CD4-positive, alpha-beta T cell treated with Interleukin-17A for 4 hours (primary cell): ENCODE measurements at places on chromosomes 2 and 18.

DNA sequence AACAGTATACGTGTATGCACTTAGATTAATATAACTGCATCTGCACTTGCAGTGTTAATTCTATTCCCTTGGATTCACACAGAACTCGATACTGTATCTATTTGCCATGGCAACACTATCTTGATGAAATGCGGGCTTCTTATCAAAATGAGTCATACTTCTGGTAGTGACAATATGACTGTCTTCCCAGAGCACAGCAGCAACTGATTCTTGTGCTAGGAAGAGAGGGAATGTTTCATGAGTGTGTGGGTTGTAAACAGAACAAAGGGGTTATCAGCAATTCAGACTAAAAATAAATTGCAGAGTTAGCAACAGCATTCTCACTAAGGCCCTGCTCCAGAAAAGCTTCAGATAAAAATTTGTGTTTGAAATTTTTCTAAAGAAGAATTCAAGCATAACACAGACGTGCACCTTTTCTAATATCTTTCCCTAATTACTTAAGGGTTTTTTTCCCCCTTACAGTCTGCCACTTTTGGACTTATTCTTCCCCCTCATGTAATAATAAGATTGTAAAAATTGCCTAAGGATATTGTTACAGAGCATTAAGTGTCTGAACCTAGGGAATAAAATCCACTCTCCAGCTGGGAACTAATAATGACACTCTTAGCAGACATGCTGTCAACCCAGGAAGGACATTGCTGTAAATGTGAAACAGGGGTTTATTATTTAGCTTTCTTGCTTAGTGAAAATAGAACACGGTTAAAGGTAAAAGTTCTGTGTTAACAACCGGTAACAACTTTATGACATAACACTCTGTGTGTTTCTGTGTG, 99.9 kb upstream of the SLC38A11 start:
- no peak for DNase-seq

DNA sequence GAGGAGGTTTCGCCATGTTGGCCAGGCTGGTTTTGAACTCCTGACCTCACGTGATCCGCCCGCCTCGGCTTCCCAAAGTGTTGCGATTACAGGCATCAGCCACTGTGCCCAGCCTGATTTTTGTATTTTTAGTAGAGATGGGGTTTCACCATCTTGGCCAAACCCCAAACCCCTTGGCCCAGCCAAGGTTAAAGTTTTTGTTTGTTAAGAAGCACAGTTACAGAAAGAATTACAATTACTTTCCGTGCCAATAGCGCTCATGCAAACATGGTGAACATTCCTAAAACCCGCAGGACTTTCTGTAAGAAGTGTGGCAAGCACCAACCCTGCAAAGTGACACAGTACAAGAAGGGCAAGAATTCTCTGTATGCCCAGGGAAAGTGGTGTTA, 26.1 kb downstream of the ITSN2 start:
- no peak for DNase-seq

DNA sequence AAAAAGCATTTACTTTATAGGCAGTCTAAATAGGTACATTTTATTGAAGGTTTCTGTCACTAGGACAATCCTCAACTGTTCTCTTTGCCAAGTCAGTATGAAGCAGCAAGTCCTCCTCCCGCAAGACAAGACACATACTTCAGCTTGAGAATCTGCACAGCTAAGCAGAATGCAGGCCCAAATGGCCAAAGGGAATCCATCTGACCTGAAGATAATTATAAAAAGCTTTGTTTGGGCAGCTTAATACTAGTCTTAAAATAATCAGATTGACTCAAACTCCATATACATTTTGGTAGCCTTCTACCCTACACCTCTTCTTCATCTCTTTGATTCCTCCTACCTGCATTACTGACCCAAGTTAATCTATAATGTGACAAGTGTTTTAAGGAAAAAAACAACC, 1.8 kb downstream of the LANCL1 start:
- no peak for DNase-seq

DNA sequence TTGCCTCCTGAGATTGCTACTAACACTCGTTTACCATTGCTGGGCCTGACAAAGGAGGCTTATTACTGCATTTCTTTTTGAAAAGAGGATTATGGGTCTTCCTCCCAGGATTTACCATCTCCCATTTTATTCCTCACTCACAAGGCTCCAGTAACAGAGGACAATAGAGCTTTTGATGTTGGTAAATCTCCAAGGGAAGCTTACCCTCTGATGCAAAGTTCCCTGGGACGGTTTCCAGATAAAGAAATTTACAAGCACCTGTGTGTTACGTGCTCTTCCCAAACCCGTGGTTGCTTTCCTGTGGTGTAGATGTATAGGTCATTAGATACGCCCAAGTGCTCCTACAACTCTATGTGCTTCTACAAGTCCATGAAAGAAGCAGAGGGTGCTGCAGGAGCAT, 17.1 kb downstream of the VSNL1 start:
- DNase-seq = no peak

DNA sequence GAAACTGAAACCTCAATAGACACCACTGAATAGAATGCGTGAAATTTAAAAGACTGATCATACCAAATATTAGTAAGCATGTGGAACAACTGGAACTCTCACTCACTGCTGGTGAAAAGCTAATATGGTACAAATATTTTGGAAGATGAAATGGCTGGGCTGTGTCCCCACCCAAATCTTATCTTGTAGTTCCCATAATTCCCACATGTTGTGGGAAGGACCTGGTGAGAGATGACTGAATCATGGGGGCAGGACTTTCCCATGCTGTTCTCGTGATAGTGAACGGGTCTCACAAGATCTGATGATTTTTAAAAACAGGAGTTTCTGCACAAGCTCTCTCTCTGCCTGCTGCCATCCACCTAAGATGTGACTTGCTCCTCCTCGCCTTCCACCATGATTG, 32.0 kb upstream of the MYCN start:
- DNase-seq = no peak

DNA sequence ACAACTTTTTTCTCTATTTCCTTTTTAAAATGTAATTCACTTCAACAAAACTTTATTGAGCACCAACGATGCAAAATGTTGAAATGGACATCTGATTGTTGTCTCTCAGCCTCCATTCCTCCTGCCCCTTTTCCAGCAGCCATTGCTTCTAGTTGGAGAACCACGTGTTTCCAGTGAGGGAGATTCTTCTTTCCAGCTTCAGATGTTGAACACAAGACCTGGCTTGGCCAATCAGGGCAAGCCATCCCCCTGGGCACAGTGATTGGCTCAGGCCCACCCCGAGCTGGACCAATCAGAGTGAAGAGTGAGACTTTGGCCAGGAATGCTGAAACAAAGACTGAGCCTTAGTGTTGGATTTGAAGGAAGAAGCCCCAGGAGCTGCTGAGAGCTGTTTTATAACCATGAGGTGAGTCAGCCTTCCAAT, 59.0 kb downstream of the E2F6 start:
- no peak for DNase-seq

DNA sequence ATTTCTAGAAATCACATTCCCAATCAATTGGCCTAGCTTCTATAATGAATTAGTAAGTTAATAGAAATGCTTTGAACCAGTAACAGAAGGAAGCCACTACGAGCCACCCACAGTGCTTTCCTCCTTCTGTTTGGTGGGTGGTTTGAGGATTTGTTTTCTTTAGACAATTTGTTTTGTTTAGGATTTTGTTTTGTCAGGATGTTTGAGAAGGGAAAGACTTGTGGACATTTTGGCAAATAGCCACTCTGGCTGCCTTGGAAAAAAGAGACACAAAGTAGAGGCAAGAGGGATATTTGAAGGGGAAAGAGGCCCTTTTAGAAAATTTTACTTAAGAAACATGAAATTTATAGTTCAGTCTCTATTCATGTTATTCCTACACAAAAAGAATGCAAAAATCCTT, 47.7 kb downstream of the TANK start:
- no peak for DNase-seq

DNA sequence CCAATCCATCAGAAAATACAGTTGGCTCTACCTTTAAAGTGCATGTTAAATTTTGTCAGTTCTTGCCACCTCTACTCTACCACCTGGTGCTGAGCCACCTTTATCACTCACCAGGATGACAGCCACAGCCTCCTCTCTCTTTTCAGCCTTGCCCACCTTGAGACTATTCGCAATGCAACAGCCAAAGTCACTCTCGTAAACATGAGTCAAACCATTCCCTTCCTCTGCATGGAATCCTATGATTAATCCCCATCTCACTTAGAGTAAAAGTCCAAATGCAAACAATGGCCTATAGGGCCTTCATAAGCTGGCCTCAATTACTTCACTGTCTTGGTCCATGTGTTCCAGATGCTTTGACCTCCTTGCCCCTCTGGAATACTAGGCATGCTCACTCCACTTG, 5.8 kb upstream of the OSBPL6 start:
- no peak for DNase-seq

DNA sequence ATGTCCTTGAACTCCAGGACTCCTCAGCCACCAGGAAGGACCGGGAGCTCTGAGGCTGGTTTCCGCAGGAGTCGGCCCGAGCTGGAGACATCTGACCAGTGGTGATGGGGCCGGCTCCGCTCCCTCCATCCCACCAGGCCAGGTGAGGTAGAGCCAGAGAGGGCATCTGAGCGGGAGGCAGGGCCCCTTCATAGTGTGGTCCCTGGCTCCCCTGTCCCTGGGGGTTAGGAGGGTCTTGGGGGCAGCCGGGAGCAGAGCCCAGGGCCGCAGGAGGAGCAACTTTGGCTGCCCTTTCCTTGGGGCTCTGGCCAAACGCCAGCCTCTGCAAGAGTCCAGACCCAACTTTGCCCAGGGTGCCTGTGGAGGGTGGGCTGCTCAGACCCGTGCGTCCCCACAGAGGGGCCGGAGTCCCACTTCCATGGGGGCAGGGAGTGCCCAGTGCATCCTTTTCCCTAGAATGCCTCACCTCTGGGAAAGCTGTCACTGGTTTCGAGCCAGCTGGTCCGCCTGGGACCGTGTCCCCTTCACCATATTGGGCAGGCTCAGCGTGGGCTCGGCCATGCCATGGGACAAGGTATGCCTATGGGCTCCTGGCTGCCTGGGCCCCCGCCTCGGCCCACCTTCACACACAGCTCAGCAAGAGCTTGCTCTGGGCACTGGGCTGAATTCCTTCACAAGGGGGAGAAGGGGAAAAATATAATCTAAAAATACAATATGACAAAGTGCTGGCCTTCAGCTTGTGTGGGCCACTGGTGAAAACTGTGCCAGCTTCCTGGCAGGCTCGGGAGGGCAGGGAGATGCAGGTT, 148.6 kb downstream of the TWIST2 start:
- no peak for DNase-seq

- DNase-seq = no peak
Measured at GRCh38 chr2:39059366-39059952, 61.4 kb downstream of the SOS1 start.

DNA sequence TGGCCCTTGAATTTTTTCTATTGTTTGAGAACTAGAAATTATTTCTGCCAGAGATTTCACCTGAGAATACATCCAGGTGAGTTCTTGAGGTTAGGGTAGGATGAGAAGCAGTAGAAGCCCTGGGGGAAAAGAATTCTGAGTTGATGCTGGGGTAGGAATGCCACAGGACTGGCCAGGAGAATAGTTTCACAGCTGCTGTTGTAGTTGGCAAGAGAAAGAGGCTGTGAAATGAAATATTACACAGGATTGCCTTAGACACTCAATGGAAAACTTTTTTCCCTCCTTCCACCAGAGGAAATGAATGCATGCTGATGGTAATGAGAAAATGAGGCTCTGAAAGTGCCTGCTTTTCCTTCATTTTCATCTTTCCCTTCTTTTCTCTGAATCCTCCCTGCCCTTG, 54.6 kb downstream of the PRKCE start:
- DNase-seq = no peak

DNA sequence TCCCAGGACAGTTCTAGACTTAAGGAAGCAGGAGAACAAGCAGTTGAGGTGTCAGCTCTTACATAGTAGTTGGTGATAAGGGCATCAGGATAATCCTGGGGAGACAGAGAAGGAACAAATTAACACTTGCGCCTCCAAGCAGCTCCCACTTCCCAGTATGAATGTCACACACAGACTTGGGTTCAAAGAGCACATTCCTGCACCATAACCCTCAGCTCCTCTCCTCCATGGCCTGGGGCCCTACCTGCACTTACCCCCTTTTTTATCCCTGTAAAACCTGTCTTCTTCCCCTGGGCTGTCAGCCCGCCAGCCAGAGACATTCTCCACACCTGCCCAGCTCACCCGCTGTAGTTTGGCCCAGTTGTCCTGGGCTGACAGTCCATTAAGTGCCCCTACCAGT, 3.9 kb upstream of the UCN start:
- no peak for DNase-seq

DNA sequence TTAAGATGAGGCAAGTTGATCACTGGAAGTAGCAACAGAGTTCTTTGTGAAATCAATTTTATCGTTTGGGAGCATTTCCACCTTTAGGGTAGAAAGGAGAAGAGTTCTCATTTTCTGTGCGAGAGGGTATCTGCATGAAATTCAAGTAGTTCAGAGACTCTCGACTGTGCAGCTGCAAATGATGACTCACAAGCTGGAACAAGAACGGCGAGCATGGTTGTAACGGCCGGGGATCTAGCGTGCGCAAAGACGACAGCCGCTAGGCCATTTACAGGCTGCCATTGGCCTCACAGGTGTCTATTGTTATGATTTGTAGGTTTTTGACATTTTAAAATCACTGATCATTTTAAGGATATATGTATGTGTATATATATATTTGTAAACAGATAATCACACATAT, 5.2 kb downstream of the KLHL29 start:
- peak; percentile 13 for DNase-seq
